ENCODE measurements at places on chromosomes 6 and 20.

GRCh38 chr6:105174512-105174911 is 5.3 kb downstream of the POPDC3 start:
- no peak for DNase-seq

DNA sequence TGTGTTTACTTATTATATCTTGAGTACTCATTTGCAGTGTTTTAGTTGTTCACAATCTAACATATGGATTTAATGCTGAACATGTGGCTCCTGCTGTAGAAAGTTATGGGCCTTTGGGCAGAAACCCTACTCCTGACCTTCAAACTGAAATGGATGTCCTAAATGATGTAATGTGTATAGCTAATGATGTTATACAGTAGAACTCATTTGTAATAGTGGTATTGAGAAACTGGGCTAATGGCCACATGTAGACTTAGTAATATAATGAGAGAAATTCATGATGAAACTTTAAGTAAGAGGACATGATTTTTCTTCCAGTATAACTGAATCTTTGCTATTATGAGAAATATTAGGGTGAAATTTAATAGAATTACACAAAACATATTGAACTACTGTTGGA is 121.3 kb upstream of the PTPRK start:
- no peak for DNase-seq

- DNase-seq = no peak
These were observed 129.1 kb downstream of the SYCP2 start for GRCh38 chr20:59804347-59804746.

GRCh38 chr20:1535420-1536175 is 21.9 kb downstream of the SIRPD start:
- no peak for DNase-seq

GRCh38 chr6:90144928-90145555 is 151.6 kb downstream of the BACH2 start:
- DNase-seq = no peak

All from SK-N-DZ (cell line).